ENCODE measurements at places on chromosomes 12 and 14.

DNA sequence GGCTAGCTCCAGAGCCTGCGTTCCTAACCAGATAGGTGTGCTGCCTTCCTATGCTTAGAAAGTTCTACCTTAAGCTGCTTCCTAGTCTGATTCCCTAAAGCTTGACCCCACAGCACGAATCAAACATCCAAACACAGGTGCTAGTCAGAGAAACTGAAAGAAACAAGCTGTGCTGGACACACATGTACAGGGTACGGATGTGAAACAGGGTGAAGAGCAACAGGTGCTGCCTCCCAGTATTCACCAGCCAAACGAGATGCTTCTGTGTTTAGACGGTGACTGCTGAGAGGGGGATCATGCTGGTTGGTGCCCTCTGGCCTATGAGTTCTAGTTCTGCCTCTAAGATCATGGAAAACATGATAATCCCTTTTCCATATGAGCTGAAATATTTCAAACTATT is 105.3 kb downstream of the GRIP1 start:
- DNase-seq: no peak

- no peak for DNase-seq
These were observed 311.5 kb downstream of the ATP23 start for GRCh38 chr12:58252914-58253313.

DNA sequence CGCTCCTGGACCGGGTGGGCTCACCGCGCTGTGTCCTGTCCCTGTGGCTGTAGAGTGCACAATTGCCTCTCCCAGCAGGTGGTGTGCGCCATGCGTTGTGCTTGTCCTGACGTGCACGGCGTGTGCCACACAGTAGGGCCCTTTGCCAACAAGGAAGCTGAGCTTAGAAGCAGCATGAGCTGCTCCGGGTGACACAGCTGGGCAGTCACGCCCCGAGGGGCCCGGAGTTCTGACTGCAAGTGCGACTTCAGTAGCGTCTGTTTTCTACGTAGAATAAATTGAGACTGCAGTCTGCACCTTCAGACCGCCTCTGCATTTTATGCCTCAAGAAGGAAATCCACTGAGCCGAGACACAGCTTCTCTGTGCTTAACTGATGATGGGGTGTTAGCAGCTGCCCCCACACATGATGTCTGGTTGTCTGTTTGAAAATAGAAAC is 81.6 kb downstream of the ADGRD1 start:
- DNase-seq: no peak

- no peak for DNase-seq
These were observed 32.9 kb upstream of the CHST11 start for GRCh38 chr12:104423809-104424208.

DNA sequence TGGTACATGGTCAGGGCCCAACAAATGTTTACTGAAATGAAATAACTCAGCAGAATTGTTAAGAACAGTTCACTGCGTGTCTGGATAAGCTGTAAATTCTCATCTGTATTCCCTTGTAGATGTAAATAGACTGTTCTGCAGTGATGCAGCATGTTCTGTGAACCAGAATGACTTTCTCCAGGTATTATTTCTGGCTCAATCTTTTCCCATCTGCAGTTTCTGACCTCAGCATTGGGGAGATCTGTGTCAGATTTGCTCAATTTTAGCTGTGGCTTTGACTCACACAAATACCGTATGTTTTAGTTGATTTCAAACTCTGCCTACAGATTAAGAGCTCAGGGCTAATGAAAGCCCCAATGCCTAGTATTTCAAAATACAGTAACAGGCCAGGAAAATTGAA is 49.2 kb upstream of the DICER1 start:
- no peak for DNase-seq

DNA sequence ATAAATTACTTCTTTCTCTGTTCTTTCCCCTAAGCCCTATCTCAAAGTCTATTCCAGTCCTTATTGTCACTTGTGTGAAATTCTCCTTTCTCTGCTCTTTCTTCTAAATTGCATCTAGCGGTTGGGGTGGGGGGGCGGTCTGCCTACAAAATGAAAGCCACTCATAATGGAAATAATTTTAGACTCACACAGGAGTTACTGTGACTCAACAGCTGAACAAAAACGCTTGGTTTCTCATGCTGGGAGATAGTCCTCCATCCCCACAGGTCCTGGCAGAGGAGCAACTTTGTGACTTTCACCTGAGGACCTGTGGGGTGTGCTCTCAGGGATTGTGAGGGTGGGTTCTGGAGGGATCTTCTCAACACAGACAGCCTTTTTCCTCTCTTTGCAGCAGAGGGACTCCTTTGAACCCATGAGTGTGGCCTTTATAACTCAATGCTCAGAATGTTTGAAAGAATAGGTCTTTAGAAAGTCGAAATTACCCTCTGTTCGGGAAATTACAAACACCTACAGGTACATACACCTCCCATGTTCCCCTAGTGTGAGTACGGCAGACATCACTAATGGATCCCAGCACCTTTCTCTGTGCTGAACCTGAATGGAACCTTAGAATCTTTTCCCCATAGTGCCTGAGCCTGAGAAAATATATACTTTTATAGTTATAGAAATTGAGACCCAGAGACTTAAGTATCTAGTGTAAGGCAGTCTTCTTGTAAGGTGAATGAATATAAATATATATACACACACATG is 109.7 kb downstream of the CHST11 start:
- no peak for DNase-seq

- no peak for DNase-seq
These were observed 28.2 kb downstream of the CACNA2D4 start for GRCh38 chr12:1890119-1890703.

- no peak for DNase-seq
These were observed 65.2 kb downstream of the ZC3H14 start for GRCh38 chr14:88628033-88628432.

- peak; percentile 27 for DNase-seq
These were observed 717 bp downstream of the PPHLN1 start for GRCh38 chr12:42326541-42327226.

GRCh38 chr14:83733670-83734069 is 1796.3 kb upstream of the FLRT2 start:
- DNase-seq: no peak

GRCh38 chr12:93020631-93021597 is 91.8 kb upstream of the EEA1 start:
- DNase-seq: no peak

DNA sequence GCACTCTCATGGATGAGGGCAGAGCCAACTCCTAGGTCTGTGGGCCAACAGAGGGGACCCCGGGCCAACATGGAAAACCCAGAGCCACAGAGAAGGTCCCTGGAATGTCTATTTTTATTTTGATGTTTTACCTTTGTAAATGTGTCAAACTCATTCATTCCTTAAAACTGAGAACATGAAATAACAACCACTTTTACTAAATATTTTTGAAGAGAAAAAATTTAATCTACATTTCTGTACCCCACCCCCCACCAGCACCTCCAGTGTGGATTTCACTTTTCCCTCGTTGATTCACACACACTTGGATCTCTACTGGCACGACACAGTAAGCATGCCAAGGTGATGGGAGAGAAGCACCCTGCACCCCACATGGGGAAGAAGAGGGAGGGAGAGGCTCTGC is 6.7 kb downstream of the KRT77 start:
- no peak for DNase-seq

DNA sequence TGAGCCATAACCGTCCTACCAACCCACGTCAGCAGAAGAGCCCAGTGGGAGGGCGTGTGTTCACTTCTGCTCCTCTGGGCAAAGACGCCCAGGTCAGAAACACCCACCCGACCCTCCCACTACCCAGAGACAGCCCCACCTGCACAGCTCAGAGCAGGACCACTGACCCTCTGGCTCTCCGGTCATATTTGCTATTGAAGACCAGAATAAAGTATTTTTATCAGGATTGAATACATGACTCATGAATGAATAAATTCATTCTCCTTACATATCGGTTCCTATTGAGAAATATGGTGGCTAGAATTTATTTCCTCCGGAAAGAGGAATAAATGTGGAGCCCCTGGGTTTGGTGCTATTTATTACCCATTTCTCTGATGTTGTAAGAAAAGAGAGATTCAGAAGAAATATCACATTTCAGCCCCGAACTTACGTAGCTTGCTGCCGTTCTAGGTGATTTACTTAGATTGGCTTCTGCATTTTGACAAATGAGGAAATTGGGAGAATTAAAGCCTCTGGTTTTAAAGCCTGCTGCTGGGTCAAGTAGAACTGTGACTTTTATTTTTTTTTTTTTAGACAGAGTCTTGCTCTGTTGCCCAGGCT is 36.4 kb upstream of the P2RX7 start:
- no peak for DNase-seq

DNA sequence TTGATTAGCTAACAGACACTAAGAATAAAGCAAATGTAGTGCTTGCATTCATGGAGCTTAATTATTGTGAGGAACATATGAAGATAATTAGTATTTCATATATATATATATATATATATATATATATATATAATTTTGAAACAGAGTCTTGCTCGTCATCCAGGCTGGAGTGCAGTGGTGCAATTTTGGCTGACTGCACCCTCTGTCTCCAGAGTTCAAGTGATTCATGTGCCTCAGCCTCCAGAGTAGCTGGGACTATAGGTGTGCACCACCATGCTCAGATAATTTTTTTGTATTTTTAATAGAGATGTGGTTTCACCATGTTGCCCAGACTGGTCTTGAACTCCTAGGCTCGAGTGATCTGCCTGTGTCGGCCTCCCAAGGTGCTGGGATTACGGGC is 1091.6 kb upstream of the TMEM132C start:
- DNase-seq: no peak

GRCh38 chr12:63752841-63753240 is 26.9 kb upstream of the RXYLT1 start:
- no peak for DNase-seq

GRCh38 chr12:45309836-45310626 is 94.1 kb downstream of the ANO6 start:
- peak; percentile 64 for DNase-seq

DNA sequence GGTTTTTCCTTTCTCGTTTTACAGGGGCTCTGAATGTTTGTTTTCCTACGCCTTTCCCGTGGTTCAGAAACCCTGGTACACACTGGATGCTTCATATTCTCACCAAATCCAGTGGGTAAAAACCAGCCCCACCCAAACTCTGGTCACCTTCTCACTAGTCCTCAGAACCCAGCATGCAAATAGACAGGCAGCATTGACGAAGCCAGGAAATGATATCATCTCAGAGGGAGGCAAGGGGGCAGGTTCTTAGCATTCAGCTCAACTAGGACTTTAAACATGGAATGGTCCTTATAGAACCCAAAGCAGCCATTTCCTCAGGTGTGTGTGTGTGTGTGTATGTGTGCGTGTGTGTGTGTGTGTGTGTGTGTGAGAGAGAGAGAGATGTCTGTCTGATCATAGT is 142.0 kb downstream of the KCNK10 start:
- no peak for DNase-seq

- DNase-seq: peak; percentile 6
These were observed 58.1 kb upstream of the RMST start for GRCh38 chr12:97404543-97404942.

DNA sequence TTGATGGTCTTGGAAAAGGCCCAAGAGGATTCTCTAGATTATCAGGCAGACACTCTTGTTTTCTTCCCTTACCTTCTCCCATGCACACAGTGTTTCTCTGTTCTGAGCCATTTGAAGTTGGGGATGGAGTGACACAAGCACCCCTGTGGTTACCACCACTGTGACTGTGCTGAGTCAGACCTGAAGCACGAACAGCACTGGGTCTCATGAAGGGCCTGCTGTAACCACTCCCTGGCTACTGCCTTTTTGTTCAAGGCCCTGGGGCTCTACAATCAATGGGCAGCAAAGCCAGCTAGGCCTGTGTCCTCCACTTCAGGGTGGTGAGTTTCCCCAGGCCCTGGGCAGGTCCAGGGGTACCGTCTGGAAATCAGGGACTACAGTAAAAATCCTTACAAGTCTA is 65.5 kb downstream of the TSPAN8 start:
- DNase-seq: peak; percentile 0

- no peak for DNase-seq
These were observed 358.2 kb downstream of the DIO2 start for GRCh38 chr14:79852950-79853744.

DNA sequence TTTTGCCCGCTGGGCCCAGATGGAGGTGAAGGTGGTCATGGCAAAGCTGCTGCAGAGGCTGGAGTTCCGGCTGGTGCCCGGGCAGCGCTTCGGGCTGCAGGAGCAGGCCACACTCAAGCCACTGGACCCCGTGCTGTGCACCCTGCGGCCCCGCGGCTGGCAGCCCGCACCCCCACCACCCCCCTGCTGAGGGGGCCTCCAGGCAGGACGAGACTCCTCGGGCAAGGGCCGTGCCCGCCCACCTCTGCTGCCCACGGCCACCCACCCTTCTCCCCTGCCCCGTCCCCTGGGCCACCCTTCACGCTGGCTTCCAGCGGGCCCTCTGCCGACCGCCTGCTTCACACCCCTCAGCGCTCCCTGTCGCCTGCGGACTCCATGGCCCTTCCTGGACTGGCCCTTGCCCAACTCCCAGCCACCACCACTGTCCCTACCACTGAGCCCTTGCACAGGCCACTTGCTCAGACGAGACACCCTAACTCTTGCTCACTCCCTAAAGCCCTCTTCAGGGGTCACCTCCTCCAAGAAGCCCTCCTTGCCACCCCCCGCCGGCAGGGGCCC is 42.5 kb downstream of the CYP46A1 start:
- DNase-seq: no peak

GRCh38 chr14:53147208-53147607 is 5.9 kb downstream of the DDHD1 start:
- DNase-seq: no peak

- DNase-seq: peak; percentile 29
These were observed 147.4 kb upstream of the EGLN3 start for GRCh38 chr14:34098045-34098984.

DNA sequence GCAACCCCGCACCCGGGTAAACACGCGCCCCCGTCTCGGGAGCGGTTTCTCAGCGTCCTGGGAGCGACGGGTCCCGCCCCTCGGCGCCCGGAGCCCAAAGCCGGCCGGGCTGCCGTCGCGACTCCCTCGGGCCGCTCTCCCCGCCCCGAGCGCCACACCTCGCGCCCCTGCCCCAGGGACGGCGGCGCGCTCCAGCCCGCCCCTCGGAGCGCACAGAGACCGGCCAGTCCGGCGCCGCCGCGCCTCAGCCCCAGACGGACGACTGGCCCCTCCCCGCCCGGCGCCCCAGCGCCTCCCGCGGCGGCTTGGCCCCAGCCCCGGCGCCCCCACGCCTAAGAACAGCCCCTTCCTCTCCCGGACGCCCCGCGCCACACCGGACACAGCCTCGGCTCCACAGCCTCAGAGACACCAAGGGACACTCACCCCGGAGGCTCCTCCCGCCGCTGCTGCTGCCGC is 411 bp downstream of the BTBD7 start:
- DNase-seq: peak; percentile 49

DNA sequence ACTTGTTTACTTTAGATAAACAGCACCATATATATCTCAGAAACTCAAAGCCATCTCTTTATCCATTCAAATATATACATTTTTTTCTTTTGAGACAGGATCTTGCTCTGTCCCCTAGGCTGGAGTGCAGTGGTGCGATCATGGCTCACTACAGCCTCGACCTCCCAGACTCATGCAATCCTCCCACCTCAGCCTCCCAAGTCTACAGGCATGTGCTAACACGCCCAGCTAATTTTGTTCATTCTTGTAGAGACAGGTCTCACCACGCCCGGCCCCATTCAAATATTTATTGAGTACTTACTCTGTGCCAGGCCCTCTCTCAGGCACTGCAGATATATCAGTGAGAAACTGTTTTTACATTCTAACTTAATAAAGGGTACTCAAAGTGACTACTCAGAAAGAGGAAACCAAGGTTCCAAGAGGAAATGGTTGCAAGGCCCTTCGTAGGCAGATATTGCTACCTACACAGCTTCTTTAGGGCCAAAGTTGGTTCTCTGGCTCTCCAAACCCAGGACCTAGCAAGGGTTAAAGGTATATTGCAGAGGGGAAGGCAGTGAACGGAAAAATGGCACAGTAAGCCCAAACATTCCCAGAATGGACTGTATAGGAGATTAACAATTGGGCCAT is 2.9 kb downstream of the ATXN3 start:
- no peak for DNase-seq

GRCh38 chr14:33755358-33755757 is 195.5 kb downstream of the EGLN3 start:
- DNase-seq: no peak

Data from IMR-90 (cell line).